Dermis microvascular lymphatic vessel endothelial cell (primary cell): ENCODE measurements at places on chromosomes 1 and 21.

DNA sequence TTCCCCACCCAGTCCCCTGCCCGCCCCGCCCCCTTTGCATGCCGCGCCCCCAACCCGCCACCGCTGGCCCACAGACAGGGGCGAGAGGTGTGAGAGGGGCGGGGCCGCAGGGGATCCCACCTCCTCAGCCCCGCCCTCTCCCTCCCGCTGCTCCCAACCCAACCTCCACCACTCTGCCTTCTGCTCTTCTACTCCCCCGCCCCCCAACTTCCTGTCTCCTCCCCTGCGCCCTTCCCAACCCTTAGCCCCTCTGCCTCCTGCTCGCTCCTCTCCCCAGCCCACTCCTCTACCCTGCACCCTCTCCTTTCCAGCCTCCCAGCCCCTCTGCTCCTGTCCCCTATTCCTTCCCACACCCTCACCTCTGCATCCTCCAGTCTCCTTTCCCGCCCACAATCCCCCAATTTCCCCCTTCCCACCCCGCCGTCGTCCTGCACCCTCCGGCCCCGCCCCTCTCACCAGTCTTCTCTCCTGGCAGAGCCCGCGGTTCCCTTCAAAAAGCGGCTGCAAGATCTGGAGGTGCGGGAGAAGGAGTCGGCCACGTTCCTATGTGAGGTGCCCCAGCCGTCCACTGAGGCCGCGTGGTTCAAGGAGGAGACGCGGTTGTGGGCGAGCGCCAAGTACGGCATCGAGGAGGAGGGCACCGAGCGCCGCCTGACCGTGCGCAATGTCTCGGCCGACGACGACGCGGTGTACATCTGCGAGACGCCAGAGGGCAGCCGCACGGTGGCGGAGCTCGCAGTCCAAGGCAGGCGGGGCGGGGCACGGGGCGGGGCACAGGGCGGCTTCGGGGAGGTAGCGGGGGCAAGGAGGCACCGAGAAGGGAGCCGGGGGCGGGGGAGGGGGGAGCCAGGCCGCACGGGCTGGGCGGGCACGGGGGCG lies 5.4 kb downstream of the OBSCN start:
- DNase-seq: no peak

DNA sequence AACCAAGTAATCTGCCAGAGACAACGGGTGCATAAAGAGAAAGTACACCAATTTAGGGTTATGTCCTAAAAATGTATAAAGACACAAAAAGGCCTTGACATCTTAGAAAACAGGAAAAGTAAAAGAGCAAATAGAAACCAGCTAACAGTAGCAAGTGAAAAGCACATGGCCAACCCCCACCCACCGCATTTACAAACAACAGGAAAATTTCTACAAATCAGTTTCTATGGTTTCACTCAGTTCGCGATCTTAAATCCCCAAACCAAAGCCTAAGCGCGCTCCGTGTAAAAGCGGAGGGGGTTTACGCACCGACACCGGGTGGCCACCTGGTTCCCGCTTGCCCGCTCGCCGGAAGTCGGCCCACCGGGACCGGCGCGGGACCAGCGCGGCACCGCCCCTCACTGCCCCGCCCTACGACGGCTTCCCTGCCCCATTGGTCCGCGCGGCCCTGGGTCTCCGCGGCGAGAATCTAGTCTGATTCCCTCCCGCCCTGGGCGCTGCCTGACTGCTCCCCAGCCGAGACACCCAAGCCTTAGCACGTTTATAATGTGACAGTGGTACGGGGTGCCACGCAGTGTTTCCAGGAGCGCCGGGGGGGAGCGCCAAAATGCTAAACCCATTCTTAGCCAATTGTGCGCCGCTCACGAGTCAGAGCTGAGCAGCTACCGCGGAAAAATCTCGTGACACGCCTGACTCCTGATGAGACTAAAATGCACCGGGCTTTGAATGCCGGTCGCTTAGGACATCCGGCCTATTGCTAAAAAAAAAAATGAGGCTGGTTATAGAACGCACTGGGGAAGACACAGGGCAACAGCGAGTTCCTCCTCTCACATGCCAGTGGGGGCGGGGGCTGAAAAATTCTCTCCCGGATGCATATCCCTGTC lies at the start of gene GART:
TSS of gene GART (minus strand) at position 362 of the 884 bp plus-strand sequence. CDS start 2,802 bp downstream, outside the sequence.
- peak; percentile 45 for DNase-seq

DNA sequence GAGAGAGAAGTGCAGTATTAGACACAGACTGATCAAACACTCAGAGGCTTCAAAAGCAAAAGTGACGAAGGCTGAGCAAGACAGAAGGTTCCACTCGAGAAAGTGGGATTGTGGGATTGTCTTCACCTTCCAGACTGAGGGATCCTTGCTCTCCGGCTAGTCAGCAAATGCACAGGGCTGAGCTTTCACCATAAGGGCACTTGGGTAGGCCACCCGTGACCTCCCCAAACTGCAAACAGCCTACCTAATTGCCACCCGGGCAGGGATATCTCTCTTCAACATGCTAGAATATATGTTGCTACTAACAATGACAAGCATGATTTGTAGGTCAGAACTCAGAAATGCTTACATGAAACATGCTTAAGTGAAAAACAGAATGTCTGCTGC lies 35.3 kb upstream of the RIPK4 start:
- DNase-seq: no peak

DNA sequence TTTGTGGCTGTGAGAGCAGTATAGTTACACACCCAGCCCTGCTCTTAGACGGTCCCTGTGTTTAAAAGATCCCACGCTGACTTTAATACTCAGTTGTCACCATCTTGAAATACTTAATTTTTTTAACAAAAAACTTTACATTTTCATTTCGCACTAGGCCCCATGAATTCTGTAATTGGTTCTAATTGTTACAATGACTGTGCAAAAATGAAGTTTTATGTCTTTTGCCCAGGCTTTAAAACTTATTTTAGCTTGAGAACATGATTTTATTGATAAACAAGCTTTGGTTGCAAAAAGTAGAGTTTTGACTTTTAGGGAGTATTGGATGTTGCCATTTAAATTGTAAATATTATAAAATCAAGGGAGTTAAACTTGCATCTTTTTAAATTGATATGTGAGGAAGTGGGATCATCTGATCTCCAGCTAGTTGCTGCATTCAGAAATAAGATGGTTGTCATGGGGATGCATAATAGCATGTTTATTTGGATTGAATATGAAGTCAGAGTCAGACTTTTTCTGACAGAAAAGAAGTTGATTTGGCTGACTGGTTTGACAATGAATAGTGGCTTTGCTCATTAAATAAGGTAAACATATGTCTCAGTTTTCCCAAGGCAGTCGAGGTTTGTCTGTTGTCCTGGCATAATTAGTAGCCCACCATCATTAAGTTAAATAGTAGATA lies 23.0 kb upstream of the CRP start:
- DNase-seq: no peak
